ENCODE measurements at places on chromosomes 12 and 14.

- ATAC-seq = no peak
These were observed 30.4 kb downstream of the XRCC3 start for GRCh38 chr14:103684871-103685270.

DNA sequence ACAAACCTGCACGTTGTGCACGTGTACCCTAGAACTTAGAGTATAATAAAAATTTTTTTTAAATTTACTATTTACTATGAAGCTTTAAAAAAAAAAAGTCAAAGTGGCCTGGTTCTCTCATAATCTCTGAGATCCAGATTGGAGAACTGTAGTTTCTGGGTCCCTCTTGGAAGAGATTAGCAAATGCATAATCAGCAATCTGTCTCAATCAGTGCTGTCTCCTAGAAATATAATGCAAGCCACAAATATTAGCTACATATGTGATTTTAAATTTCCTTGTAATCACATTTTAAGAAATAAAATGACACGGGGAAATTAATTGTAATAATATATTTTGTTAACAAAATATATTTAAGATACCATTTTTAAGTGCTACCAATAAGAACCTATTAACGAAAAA lies 32.3 kb downstream of the RALGAPA1 start:
- no peak for ATAC-seq

DNA sequence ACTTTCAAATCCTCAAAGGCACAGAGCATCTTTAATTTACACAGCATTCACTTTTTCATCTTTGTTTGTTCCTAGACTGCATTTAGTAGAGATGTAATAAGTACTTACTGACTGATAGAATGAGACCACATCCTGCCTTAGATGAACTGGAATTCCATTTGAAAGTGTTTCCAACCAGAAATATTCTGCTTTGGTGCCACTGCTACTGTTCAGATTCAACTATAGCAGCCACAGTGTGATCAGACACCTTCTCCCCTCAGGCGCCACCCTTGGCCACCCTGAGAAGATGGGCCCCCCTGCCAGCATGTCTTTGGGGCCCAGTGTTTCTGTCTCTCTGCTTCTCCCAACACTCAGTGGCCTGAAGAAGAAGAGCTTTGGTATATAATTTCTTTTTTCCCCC lies 449.1 kb downstream of the RAD51B start:
- ATAC-seq = peak; percentile 21

DNA sequence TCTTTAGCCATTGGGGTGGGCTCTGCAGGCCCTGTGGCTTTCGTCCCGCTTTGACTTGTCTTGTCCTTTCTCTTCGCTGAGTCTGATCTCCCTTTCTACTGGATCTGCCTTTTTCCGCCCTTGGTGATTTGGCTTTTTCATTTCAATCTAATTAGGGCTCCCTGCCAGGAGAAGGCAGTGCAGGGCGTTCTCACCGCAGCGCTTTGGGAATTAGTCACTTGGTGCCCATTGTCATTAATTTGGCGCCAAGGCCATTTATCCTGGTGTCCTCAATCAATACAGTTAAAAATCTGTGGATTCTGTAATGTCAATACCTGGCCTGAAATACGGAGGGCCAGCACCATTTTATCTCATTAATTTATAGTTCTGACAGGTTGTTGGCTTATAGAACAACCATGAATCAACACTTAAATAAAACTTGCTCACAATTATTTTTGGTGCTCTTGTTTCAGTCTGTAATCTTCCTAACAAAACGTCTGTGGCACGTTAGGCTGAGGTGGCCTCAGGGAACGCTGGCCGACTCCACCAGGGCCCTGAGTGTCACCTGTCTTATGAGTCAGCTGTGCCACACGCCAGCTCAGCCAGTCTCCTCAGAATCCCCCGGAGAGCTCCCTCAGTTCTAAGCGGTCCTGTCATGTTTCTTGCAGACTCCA lies 115.7 kb downstream of the BEGAIN start:
- ATAC-seq = no peak

DNA sequence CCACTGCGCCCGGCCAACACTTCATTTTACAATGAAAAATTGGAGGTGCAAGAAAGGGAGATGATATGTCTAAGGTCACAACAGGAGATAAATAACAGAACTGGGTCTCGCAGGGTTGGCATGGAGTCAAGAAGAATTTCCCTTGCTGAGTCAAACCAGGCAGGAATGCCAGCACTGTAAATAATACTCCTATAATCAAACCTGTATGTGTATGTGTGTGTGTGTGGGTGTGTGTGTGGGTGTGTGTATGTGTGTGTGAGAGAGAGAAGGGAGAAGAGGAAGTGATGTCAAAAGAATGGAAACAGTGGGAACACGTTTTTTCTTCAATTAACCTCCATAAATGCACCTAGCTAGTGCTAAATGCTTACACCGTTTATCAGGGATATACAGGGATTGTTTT lies 70.4 kb downstream of the TMEM116 start:
- ATAC-seq = no peak

DNA sequence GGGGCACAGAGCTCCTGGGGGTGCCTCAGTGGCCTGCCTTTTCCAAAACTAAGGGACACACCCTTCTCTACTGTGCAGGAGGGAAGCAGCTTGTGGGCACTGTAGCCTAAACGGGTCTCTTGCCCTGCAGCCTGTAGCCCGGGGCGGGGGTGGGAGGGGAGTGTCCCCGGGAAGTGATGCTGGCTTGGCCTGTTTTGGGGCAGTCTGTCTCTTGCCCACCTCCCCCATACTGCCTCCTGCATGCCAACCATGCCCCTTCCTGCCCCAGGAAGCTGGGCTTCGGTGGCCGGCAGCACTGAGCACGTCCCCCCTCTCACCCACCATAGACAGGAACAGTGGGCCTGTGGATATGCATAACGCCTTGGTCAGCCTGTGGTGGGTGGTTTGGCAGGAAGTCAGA lies 43.4 kb downstream of the PRIMA1 start:
- no peak for ATAC-seq

DNA sequence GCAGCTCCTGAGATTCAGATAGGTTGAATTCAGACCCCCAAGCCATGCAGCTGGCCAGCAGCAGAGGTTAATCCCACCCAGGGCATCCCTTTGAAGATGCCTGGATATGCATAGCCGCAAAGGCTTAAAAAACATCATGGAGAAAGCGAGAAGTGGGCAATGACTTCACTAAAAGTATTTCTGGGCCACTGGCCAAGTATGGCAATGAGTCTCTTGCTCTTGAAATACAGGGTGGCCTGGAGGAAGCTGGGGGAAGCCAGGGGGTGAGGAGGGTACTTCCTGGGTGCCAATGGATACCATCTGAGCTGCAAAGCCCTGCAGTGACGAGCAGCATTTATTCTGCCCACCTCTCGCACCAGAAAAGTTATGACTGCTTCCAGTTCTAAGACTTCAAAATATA lies 539.3 kb upstream of the TBX3 start:
- ATAC-seq = no peak
